ENCODE measurements at places on chromosomes 6 and 20. TPM values are rescaled to one million over a fixed set of nuclear protein-coding genes. Genes with fewer than 3 reads are reported as not detected.
A peak's percentile ranks its signal among the peaks of the same experiment; 100 is the strongest.

Gene DUSP15
- 1.2 TPM for total RNA-seq

Gene ROS1
- total RNA-seq, result 1.4 TPM

- no peak overlapping the region for H3K4me3 ChIP-seq
- no peaks in the 10 kb centered on the region for H3K4me1 ChIP-seq
- H3K27me3 ChIP-seq, result no peaks in the 10 kb centered on the region
- no peak for DNase-seq
- no peaks in the 10 kb centered on the region for H3K36me3 ChIP-seq
Observed at GRCh38 chr6:126743076-126743475, 375.4 kb upstream of the RSPO3 start.

DNA sequence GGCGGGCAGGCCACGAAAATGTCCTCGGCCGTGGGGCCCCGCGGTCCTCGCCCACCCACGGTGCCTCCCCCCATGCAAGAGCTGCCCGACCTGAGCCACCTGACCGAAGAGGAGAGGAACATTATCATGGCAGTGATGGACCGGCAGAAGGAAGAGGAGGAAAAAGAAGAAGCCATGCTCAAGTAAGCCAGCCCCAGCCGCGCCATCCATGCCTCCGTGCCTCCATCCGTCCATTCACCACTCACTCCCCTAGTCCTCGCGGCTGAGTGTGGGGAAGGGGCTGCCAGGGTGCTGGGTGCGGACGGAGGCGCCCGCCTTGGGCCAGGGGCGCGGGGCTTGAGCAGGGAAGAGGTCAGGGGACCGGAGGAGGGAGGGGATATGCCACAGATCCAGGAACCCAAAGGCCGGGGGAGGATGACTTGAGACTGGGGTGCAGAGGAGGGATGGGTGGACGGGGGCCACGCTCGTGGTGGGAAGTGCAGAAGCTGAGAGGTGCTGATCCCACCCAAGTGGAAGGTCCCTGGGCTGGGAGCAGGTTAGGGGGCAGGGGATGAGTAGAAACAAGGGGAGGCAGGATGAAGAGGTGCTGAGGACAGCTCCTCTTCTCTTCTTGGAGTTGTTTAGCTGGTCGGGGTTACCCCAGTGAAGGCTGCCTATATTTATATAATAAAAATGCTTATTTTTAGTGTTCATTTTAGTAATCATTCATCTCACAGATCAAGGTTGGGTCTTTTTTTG, 825 bp downstream of the RIMS1 start:
- no peak overlapping the region for H3K27ac ChIP-seq
- H3K4me1 ChIP-seq, result no peaks in the 10 kb centered on the region

Gene C6orf89
- 60.1 TPM for total RNA-seq

GRCh38 chr20:45358282-45359068, 4.5 kb upstream of the SYS1 start:
- H3K4me1 ChIP-seq, result peaks cover 65% of the 10 kb centered on the region
- peak overlapping the region; percentile 89 for H3K27ac ChIP-seq
- H3K4me3 ChIP-seq, result peak overlapping the region; percentile 6
- H3K27me3 ChIP-seq, result no peaks in the 10 kb centered on the region

DNA sequence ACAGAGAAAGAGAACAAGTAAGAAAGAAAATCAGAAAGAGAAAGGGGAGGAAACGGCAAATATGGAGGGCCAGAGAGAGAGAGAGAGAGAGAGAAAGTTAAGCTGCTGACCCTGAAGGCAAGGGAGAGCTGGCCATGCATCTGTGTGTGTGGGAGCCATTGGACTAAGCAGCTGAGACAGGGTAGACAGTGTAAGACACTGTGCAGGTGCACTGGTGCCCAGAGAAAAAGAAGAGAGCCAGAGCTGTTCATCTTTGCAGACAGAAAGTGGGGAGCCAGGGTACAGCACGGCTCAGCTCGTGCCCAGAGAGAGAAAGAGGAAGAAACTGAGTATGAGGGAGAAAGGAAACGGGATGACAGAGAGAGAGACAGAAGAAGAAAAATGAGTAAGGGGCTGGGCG, 24.2 kb upstream of the ZNF318 start:
- no peaks in the 10 kb centered on the region for H3K27me3 ChIP-seq
- H3K4me1 ChIP-seq, result no peaks in the 10 kb centered on the region
- no peak for DNase-seq
- no peak overlapping the region for H3K27ac ChIP-seq
- no peak overlapping the region for H3K4me3 ChIP-seq
- H3K36me3 ChIP-seq, result no peaks in the 10 kb centered on the region

GRCh38 chr6:158439255-158439654, 120.6 kb upstream of the TMEM181 start:
- H3K27me3 ChIP-seq, result no peaks in the 10 kb centered on the region
- no peak for DNase-seq
- no peak overlapping the region for H3K27ac ChIP-seq
- H3K36me3 ChIP-seq, result no peaks in the 10 kb centered on the region
- H3K4me1 ChIP-seq, result no peaks in the 10 kb centered on the region

GRCh38 chr6:20402092-20402341, 338 bp downstream of the E2F3 start:
- peak overlapping the region; percentile 56 for H3K27ac ChIP-seq
- H3K4me1 ChIP-seq, result peaks cover 7% of the 10 kb centered on the region
- no peaks in the 10 kb centered on the region for H3K27me3 ChIP-seq
- peaks cover 10% of the 10 kb centered on the region for H3K36me3 ChIP-seq
- H3K4me3 ChIP-seq, result peak overlapping the region; percentile 87
- DNase-seq, result no peak

Data from osteoblast (primary cell).